ENCODE measurements at places on chromosomes 1 and 21. TPM values are rescaled to one million over a fixed set of nuclear protein-coding genes. Genes with fewer than 3 reads are reported as not detected.

Gene NBPF20
- 2.4 TPM for total RNA-seq

Gene CHI3L2
- total RNA-seq, result 2.2 TPM

Gene TRIM33
- total RNA-seq, result 61.2 TPM

Gene PKNOX1
- 6.5 TPM for total RNA-seq

Gene IL20
- not detected for total RNA-seq

Gene OR6K3
- total RNA-seq, result not detected

Gene ITLN2
- total RNA-seq, result 3.0 TPM

- no peak for DNase-seq
Observed at GRCh38 chr1:230866171-230867070, 1.9 kb downstream of the C1orf198 start.

DNA sequence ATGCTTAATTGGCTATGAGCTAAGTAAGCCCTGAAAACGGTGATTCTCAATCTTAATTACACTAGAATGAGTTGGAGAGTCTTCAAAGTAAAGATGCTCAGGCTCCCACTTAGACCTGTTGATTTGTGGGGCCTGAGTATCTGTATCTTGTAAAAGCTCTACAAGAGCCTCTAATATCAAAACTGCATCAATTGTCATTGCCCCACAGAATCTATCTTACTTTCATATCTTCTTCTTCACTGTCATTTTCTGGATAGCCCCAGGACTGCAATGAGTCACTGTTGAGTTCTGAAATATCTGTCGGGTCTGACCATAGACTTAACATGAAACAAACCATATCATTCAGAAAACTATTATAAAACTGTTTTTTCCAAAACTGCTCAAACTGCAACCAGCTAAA, 102.8 kb upstream of the SERTAD4 start:
- no peak for DNase-seq

DNA sequence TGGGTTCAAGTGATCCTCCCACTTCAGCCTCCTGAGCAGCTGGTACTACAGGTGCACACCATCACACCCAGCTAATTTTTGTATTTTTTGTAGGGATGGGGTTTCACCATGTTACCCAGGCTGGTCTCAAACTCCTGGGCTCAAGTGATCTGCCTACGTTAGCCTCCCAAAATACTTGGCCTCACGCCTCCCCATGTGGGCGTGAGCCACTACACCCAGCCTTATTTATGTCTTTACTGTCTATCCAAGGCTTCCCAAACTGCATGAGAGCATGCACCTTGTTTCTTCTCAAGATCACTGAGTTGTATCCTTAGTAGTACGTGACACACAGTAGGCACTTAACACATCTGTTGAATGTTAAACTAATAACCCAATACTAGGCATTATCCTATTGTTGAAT, 14.2 kb downstream of the WASF2 start:
- no peak for DNase-seq

- DNase-seq, result no peak
Observed at GRCh38 chr1:2535455-2535854, 5.4 kb upstream of the HES5 start.

- no peak for DNase-seq
Observed at GRCh38 chr1:115023593-115023992, 6.0 kb upstream of the TSHB start.

DNA sequence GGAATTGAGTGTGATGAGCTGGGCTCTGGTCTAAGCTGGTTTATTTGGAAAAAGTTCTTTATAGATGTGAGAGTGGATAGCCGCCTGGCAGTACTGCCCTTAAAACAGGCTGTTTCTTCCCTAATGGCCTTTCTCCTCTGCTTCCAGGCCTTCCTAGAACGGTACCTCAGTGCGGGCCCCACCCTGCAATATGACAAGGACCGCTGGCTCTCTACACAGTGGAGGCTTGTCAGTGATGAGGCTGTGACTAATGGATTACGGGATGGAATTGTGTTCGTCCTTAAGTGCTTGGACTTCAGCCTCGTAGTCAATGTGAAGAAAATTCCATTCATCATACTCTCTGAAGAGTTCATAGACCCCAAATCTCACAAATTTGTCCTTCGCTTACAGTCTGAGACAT, 49.2 kb downstream of the VANGL1 start:
- no peak for DNase-seq

DNA sequence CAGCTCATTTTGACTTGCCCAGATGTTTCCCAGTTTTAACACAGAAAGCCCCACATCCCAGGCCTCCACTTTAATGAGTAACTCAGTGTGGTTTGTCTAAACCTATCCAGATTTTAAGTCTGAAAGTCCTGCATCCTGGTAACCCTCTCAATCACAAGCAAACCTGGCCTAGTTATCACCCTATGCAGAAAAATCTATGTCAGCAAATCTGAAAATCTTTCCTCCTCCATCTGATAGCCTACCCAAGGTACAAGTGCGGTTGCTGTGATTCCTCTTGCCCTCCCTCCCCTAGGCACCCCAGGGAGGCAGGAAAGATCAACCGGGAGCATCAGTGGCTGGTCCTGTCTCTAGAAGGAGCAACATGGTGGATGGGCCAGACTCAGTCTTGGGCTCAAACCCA, 163.7 kb downstream of the IGSF21 start:
- no peak for DNase-seq

DNA sequence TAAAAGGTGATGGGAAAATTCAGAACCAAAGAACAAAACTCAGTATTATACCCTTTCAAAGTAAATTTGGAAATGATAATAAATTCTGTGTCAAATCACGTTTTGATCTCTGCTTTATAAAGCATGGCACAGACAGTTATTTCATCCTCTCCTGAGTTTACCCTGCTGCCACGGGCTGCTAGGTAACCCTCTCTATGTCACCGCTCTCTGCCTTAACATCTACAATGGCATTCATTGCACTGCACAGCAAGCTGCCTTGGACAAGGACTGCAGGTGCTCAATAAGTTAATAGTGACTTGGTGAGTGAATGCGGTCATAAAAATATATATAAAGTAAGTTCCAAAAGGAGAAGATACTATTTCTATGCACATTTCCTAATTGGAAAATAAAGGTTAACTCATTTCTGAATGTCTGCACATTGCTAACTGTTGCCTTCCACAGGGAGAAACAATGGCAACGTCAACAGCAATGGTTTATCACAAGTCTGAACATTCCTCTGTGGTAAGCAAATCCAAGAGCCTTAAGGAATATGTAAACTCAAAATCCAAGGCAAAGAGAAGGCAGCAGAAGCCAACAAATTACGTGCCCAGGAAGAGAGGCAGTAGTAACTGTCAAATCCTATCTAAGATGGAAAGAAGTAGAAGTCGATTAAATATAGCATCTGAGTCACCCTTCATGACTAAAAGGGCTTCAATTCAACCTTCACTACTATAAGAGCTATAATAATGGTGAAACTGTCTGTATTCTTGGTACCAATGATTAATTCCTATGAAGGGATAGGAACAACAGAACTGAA, 19.4 kb downstream of the FYB2 start:
- no peak for DNase-seq

DNA sequence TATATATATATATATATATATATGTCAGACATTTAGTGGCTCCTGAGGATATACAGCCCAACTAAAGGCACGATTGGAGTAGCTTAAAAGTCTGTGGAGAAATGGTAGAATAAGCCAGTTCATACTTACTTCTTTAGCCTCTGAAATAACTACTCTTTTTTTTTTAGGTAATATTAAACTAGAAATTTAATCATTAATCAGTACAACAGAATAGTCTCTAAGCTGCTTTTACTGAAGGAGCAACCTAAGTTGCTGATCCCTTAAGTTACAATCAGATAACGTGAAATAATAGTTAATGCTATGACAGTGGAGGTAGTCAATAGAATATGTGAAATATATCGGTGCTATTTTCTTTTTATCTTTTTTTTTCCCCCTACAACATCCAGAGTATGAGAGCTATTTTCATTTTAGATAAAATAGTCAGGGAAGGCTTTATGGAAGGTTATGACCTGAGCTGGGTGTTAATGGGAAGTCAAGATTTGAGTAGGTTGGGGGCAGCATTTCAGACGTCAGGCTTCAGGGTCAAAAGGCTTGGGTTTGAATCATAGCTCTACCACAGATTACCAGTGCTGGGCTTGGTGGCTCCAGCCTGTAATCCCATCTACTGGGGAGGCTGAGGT, 15.6 kb downstream of the ZMPSTE24 start:
- DNase-seq, result no peak

- no peak for DNase-seq
Observed at GRCh38 chr1:108732398-108732797, 14.1 kb upstream of the STXBP3 start.

DNA sequence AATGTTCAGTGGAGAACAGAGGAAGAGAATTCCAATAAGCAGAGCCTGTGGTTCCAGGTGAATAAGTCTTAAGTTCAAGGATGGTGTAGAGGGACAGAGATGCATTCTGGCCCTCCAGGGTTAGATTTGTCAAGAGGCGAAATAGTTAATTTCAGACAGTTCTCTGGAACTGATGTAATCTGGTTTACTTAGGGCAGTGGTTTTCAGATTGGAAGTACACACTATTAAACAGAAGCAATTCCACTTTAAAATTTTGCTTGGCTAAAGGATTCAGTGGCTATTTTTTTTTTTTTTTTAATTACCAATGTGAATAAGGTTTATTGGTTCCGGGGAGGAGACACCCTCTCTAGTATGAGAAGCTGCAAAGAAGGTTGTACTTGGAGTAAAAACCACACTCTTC, 25.3 kb upstream of the MYOCOS start:
- no peak for DNase-seq

- DNase-seq, result no peak
Observed at GRCh38 chr1:4179914-4180735, 280.1 kb upstream of the C1orf174 start.

DNA sequence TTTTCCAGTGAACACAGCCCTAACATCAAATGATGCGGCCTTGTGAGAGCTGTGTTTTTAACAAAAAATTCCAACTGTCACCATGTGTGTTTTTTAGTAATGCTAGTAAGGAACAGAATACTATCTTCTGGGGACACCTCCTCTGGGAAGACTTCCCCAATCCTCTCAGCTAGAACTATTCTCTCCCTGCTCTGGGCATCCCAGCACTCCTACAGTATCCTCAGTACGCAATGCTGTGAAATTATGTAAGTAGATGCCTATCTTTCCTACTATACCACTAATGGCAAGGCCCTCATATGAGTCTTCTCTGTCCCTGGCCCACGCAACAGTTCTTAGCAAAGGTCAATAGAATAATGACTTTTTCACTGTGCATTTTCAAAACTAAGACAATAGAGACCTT, 19.5 kb upstream of the TTC39A start:
- no peak for DNase-seq

GRCh38 chr1:61092642-61093041, 10.3 kb downstream of the NFIA start:
- DNase-seq, result no peak

DNA sequence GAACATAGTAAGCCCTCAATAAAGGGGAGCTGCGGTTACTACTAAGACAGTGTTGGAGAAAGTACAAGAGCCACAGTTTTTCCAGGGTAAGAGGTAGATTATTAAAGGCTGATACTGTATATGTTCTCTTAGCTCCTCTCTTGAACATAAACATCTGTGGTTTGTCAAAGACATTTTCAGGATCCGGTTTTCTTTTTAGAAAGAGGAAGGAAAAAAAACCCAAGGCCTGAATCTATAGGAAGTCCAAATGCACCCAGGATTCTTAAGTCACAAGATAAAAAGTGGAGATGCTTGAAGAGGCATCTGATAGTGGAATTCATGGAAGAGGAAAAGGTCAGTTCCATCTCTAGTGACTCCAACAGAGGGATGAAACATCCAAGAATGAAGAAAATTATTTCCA, 24.6 kb upstream of the SLC45A3 start:
- no peak for DNase-seq

DNA sequence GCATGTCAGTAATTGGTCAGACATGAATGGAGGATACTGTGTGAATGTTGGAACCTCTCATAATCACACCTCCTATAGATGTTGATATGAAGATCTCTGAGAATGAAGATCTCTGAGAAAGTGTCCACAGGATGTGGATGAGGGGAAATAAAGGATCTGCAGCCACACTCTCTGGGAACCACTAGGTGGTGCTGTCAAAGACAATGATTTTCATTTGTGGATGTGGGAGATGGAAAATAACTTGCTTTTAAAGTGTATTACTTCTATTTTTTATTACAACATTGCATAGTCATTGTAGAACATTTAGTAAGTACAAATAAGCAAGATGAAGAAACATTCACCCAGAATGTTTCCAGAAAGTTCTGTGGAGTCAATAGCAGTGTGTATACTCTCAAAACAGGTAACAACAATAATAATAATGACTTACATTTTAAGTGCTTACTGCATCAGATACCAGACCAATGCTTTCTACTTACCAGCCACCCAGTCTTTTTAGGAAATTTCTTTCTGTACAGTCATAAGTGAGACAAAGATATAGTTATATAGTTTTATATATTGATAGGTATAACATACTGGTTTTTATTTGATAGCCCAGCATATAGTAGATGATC, 128.2 kb downstream of the ATG4C start:
- DNase-seq, result no peak

DNA sequence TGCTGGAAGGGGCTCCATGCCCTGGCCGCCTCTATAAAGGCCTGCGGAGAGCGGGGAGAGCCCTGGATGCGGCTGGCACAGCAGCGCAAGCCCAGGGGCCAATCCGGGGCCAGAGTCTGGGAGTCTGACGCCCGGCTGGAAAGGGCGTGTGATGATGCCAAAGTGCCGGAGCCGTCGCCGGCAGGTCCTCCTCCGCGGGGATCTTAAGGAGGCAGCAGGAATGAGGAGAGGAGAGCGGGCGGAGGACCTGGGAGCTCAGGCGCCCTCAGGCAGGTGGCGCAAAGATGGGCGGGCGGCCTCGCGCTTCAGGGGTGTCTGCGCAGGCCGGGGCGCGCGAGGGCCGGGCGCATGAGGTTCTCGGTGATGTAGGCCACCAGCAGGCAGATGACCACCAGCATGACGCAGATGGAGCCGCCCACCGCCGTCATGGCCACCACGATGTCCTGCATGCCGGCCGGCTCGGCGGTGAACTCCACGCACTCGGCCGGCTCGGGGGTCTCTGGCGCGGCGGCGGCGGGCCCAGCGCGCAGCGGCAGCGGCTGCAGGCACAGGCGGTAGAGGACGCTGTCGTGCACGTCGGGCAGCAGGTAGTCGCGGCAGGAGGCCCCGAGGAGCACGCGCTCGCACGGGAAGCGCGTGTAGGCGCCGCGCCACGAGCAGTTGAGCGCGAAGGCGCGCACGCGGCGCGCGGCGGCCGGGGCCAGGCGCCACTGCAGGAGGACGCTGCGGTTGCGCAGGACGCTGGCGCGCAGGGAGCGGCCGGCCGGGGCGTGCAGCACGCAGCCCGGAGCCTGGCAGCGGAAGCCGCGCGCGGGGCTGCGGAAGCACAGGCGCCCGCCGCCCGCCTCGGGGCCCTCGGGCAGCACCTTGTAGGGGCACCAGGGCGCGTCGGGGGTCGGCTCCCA, 653 bp downstream of the FNDC10 start:
- no peak for DNase-seq

GRCh38 chr1:111731956-111732355, 7.2 kb downstream of the INKA2 start:
- DNase-seq, result no peak

- no peak for DNase-seq
Observed at GRCh38 chr21:14290576-14290975, 74.6 kb downstream of the RBM11 start.
